ENCODE measurements at places on chromosomes 6 and 20.

- no peak for DNase-seq
Measured at GRCh38 chr6:122996794-122997505, 915 bp downstream of the CLVS2 start.

GRCh38 chr6:22804620-22805261 lies 235.4 kb downstream of the HDGFL1 start:
- no peak for DNase-seq

DNA sequence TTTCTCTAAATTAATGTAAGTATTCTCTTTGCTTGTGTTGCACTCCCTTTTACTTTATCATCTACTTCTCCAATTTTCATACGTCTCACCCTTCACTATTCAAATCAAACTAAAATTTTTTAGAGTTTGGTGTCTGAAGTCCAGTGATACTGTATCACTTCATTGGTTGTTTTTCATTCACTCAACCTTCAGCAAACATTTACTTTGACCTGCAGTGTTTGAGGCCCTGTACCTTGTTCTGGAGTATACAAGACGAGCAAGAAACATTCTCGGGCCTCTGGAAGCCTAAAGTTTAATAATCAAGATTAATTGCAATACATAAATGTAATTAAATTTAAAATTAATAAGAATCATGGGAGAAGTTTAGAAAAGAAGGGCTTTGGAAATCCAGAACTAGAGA lies 64.6 kb downstream of the SCAF8 start:
- DNase-seq: no peak

- DNase-seq: no peak
Measured at GRCh38 chr6:80742481-80742880, 636.0 kb downstream of the BCKDHB start.

- DNase-seq: no peak
Measured at GRCh38 chr6:7998103-7998725, 66.0 kb downstream of the BLOC1S5 start.

- no peak for DNase-seq
Measured at GRCh38 chr20:47113362-47114109, 218.9 kb downstream of the EYA2 start.

GRCh38 chr6:161215193-161215592 lies 58.7 kb downstream of the AGPAT4 start:
- DNase-seq: no peak

DNA sequence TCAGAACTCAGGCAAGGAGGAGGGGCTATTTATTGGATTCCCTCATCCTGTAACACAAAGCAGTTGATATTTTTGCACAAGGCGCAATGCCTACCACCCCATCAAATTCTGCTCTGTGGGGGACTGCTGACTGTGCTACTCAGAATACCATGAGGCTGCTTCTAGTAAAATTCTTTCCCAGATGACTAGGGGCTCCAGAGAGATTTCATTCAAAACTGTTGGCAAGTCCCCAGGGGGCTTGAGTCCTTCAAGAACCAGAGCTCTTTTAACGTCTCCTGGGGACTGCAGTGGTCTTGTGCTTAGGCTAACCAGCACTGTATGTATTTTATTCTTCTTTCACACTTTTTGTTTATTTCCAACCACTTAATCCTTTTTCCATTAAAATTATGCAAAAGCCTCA lies 365.9 kb upstream of the AGPAT4 start:
- DNase-seq: no peak

GRCh38 chr6:102068349-102068929 lies 674.9 kb downstream of the GRIK2 start:
- no peak for DNase-seq

DNA sequence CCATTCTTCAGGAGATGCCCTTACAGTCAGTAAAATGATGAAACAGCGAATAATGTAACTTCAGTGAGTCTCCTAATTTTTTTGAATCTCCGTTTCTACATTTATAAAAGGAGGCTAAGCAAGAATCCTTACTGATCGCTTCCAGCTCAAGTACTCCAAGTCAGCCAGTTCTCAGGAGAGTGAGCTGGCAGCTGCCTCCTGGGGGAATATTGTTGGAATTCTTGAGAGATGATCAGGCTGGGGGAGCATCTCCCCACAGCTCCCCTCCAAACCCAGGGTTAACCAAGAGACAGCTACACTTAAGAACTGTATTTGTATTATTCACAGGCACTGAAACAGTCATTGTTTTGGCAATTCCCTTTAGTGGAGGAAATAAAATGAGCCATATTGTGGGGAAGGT lies 89.1 kb upstream of the PCSK2 start:
- DNase-seq: no peak

DNA sequence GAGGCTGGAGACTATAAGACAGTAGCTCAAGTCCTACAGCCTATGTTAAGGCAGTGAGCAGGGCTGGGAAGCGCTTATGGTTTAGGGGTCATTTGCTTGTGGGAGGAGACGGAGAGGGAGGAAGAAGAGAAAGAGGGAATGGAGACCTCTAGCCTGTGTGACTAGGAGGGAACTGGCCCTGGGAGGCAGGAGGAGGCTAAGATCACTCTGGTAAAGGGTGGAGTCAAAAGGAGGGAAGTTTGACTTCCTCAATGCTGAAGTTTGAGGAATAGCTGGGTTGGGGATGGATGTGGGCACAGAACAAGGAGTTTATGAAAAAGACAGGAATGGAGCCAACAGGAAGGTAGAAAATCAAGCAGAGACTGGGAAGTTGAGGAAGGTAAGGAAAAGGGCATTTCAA lies 6.4 kb upstream of the BACH2 start:
- DNase-seq: no peak

DNA sequence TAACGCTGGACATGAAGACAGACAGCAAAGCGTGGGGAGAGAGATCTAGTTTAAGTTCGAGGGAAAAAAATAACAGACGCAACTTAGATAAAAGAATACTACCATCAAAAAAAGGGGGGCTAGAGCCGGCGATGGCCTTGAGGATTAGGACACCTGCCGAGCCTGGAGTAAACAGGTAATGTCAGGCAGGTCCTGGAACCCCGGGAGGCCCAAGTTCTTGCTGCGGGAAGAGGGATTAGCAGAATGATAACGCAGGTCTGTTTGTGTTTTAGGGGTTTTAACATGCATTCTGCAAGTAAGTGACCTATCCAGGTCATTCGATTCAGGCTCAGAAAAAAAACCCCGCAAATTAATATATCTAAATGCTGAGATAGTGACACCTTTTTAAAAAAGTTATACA lies 754 bp upstream of the TMEM170B start:
- no peak for DNase-seq

- no peak for DNase-seq
Measured at GRCh38 chr6:56146086-56146485, 101.3 kb downstream of the COL21A1 start.

DNA sequence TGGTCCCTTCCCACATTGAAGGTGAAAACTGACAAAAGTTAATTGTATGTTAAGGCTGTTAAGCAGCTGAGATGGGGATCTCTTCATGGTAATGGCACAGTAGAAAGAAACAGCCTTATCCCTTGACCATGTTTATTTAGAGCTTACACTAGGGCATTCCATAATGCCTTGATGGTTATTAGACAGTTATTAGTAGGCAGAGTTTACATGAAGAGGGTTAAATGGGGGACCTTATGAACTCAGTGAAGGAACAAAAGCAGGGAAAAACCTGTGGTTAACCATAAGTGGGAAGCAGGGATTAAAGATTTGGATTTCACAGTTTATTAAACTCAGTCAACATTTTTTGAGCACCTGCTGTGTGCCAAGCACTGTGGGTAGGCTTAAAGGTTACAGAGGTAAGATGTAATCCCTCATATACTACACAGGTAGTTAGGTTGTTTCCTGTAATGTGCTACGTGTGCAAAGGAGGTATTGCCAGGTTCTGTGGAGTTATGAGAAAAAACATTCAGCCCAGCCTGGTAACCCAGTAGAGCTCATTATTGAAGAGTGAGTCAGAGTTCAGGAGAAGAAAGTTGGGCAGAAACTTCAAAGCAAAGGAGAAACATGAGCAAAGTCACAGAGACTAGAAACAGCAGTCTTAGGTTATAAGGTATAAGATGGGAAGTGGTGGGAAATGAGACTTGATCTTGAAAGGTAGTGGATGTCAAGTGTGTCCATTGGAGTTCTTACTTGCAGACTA lies 32.3 kb upstream of the GNRH2 start:
- no peak for DNase-seq

DNA sequence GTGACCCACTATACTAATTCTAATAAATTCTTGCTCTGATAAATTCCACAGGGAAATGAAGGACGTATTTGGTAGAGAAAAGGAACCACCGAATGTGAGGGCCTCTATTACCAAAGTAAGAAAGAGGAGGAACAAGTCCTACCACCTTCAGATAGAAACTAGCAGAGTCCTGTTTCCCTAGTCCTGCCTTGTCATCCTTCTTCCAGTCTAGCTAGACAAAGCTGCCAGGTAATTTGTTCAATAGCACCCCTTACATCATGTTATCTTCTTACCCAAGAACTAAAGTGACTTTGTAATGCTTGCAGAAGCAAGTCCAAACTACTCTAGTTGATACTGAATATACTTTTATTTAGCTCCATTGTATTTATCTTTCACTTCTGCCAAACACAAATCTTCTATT lies 29.3 kb upstream of the FAM83B start:
- no peak for DNase-seq

GRCh38 chr6:134503585-134504281 lies 185.8 kb upstream of the SGK1 start:
- no peak for DNase-seq

GRCh38 chr6:149368065-149368464 lies 32.0 kb upstream of the SUMO4 start:
- DNase-seq: no peak

GRCh38 chr20:61974357-61974665 lies 91.4 kb downstream of the TAF4 start:
- no peak for DNase-seq

DNA sequence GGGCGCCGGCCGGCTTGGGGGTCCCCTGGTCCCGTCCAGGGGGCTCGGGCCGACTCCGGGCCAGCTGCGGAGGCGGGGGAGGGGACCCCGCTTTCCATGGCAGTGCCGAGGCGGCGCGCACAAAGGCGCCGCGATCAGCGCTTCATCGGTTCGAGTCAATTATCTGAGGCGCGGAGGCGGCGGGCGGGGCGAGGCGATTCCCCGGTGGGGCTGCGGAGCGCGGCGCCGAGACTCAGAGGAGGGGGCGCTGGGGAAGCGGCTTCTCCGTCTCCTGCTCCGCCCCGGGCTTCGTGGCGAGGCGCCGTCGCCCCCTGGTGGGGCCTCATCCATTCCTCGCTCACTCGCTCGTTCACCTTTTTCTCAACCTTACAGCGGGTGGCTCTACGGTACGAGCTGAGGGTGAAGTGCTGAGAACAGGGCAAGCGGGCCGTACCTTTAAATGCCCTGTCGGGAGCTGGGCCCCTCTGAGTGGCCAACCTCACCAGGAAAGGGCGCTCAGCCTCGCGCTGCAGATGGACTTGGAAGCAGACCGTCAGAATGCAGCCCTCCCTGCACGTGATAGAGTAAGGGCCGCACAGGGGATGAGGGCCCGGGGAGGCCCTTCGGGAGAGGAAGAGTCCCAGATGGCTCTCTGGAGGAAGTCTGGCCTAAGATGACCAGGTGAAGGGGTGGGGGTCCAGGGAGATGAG lies 39.9 kb downstream of the SLC52A3 start:
- DNase-seq: peak; percentile 29

- no peak for DNase-seq
Measured at GRCh38 chr6:71333697-71334096, 45.1 kb downstream of the OGFRL1 start.

GRCh38 chr6:138422861-138423260 lies 18.8 kb downstream of the HEBP2 start:
- no peak for DNase-seq

GRCh38 chr20:62426699-62427131 lies 624 bp downstream of the RBBP8NL start:
- peak; percentile 82 for DNase-seq

DNA sequence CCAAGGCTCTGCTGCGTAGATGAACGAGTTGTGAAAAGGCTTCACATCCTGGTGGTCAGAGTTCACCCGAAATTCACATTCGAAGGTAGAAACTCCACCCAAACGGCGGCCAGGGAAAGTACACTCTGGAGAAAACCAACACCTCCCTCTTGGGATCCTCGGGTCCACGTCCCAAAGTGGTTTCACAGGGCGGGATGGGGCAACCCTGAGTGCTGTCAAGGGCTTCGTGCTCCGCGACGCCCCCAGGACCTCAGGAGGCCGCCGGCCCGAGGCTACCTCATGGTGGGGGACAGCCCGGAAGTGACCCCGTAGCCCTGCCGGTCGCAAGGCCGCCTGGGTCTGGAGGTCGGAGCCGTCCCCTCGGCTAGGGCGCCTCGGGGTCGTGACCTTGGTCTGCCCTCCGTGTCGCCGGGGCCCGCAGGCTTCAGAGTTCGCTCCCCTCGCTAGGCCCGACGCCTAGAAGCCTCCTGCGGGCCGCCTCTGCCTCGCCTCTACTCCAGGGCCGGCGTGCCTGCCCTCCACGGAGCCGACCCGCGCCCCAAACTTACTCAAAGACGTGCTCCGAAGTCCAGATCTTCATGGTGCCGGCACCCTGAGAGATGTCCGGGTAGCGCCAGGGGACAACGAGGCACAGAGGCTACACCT lies at the start of gene PRELID3B:
TSS of gene PRELID3B (minus strand) at position 636 of the 645 bp plus-strand sequence. CDS start at position 580, 56 bp downstream.
- DNase-seq: peak; percentile 16
